Stimulated activated CD4-positive, alpha-beta T cell treated with anti-CD3 and anti-CD28 coated beads, TNF-alpha, amount 100 ng/mL, for 24 hours (primary cell): ENCODE measurements at places on chromosomes 6 and 20.

GRCh38 chr6:37134396-37135191, 35.4 kb upstream of the PIM1 start:
- no peak for DNase-seq

- DNase-seq, result no peak
These were observed 137.7 kb downstream of the RCAN2 start for GRCh38 chr6:46353528-46353927.

GRCh38 chr20:47380481-47380880, 24.0 kb upstream of the ZMYND8 start:
- DNase-seq, result no peak

DNA sequence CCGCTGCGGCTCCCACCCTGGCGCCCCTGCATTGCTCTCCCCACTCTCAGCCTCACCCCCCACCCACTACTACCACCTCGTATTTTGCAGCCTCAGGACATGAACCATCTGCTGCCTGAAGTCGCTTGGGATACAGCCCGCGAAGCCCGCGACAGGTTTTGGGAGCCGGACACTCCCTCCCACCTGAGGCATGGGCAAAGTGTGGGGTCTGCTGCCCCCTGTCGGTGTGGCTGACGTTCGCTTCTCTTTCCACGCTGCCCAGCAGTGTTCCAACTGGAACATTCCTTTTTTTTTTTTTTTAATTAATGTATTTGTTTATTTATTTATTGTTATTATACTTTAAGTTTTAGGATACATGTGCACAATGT, 15.3 kb upstream of the LPA start:
- no peak for DNase-seq

DNA sequence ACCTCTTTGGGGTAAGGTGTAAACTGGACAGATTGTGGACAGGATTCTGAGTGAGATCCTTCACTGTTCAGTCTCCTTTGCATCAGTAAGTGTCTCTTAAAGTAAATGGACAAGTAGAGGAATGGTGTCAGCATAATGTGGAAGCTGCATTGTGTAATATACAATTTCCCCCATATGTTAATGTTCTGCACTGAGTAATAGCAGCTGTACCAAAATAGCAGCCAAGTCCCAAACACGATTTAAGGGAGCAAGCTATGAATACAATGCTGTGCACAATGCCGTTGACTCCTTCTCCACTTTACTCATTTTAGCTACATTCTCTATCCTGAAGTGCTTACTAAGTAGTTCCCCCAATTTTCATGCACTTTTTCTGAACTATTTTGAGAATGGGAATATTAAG, 21.1 kb upstream of the TRIM26 start:
- DNase-seq, result no peak
